ENCODE measurements at places on chromosomes 4 and X. TPM values are rescaled to one million over a fixed set of nuclear protein-coding genes. Genes with fewer than 3 reads are reported as not detected.

Gene TMEM271
- total RNA-seq = not detected

Gene AKAP14
- total RNA-seq = not detected

Gene ALAS2
- 0.38 TPM for total RNA-seq

Gene SRPK3
- 52.8 TPM for total RNA-seq

Gene FABP2
- not detected for total RNA-seq

Gene USP26
- not detected for total RNA-seq

Gene OPRPN
- not detected for total RNA-seq

Gene FAM184B
- total RNA-seq = not detected

Gene ZNF185
- total RNA-seq = 1.6 TPM

Gene FAM9C
- not detected for total RNA-seq

Gene HGFAC
- 0.80 TPM for total RNA-seq

Gene PKD2
- 11.7 TPM for total RNA-seq

DNA sequence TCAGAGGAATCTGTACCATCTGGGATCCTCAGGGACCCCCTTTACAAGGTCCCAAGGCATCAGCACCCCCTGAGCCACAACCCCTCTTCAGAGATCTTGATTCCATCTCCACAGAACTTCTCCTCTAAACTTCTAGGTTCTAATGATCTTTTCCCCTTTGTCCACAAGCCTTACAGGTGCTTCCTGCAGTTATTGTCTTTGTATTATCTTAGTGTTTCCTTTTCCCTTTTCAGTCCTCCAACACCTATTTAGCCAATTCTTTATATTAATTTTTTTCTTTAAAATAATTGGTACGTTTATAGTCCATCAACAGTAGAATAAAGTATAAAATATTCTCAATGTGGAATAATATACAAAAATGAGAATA is 35.2 kb upstream of the FAM241A start:
- no peak for DNase-seq

GRCh38 chr4:120853161-120853935 is 69.2 kb downstream of the PRDM5 start:
- DNase-seq = no peak

DNA sequence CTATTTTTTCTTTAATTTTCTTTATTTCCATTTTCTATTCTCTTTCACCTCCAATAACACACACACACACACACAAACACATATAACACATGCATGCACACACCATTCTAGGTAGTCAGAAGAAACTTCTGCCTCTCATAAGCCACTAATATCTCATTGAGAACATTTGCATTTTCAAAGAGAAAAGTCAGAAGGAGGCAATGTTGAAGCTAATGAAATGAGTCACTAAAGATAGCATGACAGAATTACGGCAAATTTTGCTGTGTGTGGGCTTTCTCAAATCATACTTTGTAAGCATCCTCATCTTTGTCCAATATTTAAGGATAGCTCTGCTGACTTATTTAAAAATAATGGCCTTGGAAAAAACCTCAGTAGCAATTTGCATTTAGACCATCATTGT is 291.3 kb downstream of the GUCY2F start:
- DNase-seq = no peak

DNA sequence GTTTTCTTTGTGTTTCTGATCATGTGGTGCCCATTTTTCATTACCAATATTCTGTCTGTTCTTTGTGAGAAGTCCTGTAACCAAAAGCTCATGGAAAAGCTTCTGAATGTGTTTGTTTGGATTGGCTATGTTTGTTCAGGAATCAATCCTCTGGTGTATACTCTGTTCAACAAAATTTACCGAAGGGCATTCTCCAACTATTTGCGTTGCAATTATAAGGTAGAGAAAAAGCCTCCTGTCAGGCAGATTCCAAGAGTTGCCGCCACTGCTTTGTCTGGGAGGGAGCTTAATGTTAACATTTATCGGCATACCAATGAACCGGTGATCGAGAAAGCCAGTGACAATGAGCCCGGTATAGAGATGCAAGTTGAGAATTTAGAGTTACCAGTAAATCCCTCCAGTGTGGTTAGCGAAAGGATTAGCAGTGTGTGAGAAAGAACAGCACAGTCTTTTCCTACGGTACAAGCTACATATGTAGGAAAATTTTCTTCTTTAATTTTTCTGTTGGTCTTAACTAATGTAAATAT is 110.4 kb downstream of the IL13RA2 start:
- DNase-seq = no peak

- no peak for DNase-seq
Measured at GRCh38 chr4:173044340-173044739, 124.3 kb upstream of the GALNT7 start.

DNA sequence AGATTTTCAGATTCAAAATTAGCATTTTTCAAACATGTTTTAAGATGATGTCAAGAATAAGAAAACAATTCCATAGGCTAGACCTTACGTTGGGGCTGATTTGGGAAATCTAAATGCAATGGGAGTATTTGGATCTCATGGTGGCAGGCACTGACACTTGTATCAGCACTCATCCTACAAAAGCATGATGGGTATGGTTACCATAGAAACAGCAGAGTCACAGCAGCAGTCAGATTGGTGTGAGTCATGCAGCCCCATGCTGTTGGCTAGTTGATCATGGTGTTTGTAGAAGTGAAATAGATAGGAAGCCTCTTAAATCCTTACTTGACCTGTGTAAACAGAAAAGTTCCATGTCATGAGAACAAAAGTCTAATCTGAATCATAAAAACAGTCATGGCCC is 1637.3 kb upstream of the PABPC4L start:
- DNase-seq = no peak

DNA sequence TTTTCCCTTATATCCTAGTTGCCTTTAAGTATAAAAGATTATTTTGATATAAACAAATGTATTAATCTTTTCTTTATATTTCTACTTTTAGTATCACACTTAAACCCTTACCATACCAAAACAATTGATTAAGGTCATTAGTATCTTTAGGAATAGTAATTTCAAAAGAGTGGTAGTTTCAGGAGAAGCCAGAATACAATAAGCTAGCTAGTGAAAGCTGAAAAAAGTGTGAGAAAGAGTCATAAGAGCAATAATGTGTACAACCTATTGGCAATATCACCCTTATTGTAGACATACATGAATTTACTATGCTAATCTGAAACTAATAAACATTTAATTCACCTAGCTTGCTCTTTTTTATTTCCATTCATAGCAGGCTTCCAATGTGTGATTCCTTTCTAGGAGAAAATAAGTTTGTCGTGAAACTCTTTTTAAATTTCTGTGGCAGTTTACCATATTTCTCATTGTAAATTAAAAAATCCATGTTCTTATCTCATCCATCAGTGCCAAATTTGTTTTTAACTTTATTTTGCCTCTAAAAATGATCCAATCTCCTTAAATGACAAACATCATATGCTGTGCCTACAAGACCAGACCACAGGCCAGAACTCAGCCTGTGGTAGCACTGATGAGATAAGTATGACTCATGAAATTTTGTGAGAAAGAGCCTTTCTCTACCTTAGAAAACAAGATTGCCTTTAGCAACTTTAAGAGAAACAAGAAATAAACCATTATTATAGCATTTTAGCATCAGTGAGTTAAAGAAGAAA is 8.1 kb downstream of the NEK1 start:
- no peak for DNase-seq

DNA sequence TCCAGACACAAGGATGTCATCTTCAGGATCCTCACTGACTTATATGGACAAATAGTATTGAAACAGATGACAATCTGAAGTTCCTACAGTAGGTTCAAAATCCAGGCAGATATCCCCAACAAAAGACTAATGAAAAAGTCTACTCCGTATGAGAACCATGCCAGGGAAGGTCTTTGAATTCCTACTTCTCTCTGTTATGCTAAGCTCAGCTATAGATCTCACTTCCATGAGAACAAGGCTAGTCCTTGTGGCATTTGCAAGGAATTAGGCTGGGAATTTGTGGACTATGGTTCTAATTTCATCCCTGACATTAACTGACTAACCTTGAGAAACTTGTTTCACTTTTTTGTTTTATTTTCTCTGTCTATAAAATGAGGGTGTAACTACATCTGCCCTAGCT is 229.8 kb downstream of the IL1RAPL2 start:
- DNase-seq = no peak

DNA sequence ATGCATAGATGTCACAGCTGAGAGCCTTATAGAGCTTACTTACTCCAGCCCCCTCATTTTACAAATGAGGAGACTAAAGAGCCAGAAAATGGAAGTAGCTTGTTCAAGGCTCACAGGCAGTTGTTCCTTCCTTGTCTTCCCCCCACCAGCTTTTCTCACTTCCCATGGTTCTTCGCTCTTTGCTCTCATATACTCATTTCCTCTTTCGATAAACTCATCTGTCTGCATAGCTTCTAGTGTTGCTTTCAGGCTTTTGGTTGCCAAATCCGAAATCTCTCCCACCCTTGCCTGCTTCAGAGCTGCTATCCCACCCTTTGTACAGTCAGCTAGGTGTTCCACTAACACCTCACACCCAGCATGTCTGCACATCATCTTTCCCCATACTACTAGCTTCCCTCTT is 25.0 kb upstream of the GJB1 start:
- DNase-seq = no peak

GRCh38 chrX:18654875-18655836 is 16.8 kb downstream of the RS1 start:
- no peak for DNase-seq

DNA sequence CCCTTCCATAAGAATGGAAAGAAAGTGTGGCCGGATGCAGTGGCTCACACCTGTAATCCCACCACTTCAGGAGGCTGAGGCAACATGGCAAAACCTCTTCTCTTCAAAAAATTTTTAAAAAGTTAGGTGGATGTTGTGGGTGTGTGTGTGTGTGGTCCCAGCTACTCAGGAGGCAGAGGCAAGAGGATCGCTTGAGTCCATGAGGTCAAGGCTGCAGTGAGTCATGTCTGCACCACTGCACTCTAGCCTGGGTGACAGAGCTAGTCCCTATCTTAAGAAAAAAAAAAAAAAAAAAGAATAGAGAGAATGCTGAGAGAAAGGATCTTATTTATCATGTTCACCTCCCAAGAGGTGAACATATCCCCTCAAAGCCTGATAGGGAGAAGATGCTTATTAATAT is 492.1 kb upstream of the SMIM31 start:
- DNase-seq = no peak

GRCh38 chrX:27968352-27968751 is 12.9 kb downstream of the DCAF8L1 start:
- DNase-seq = no peak

DNA sequence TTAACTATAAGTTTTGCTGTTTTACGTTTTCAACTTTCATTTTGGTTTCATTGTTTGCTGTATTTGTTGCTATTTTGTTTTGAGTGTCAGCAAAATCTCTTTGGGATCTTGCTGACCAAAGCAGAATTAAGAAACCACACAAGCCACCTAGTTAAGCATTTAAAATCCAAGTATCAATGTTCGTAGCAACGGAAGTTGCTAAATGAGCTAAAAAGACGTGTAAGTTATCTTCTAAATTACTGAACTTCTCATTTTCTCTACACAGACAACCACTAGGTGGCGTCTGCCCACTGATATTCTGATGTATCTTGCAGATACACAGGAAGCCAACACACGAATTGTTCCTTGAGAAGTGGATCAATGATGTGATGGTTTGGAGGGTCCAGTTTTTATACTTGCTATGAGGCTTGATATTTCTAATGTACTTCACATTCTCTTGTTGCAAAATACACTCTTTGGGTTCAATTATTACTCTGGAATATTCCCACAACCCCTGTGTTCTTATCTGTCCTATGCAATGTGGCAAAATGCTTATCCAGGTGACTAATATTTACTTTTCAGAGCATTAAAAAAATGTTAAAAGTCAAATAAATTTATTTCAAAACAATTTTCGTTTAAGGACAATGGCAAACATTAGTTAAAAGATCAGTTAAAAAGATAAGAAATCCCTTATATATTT is 250.5 kb downstream of the TECRL start:
- no peak for DNase-seq

DNA sequence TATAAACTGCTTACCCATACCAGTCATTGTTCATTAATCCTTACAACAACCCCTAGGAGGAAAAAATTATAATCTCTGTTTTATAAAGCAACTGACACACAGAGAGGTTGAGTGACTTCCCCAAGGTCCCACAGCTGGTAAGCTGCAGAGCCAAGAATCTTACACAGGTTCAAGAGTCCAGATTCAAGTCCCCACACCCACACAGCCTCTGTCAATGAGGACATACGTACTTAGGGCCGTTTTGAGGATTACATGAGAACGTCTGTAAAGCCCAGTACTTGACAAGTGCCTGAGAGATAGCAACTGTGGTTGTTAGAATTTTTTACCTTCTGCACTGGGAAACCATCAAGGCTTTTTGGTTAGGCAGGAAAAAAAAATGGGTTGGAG is 556 bp upstream of the SLC25A43 start:
- no peak for DNase-seq

- no peak for DNase-seq
Measured at GRCh38 chr4:48445704-48446103, 37.4 kb upstream of the SLC10A4 start.

DNA sequence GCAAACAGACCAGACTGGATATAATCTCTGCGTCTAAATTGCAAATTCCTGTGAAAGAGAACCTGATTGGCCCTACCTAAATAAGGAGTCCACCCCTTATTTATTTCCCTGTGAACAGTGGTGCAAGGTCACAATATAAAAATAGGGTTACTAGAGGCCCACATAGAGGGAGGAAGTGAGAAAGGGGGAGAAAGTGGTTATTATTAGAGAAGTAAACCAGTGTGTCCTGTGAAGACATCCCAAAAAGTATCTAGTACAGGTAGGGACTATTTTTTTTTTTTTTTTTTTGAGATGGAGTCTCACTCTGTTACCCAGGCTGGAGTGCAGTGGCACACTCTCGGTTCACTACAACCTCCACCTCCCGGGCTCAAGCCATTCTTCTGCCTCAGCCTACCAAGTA is 15.0 kb upstream of the FRYL start:
- no peak for DNase-seq

DNA sequence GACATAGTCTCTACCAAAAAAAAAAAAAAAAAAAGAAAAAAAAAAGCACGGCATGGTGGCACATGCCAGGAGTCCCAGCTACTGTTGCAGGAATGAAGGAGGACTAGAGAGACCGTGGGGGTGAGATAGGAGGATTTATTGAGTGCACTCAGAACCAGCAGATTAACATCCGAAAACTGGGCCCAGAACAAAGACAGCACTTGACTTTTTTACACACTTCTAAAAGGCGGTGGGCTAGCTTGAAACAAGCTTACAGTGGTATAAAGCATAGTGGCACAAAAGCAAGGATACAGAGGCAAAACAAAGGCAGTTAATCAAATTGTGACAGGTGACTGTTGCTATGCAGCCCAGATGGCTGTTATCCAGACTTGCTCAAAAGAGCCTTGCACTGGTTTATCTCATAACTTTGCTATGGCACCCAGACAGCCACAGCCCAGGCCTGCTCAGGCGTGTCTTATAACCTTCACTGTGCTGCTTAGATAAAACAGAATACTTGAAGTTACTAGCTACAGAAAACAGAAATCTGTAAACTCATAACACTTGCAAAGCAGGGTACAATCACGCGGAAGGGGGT is 9.9 kb upstream of the PI4K2B start:
- no peak for DNase-seq

Measured in left ventricle myocardium inferior (tissue), 1 donor.